HT1080 (cell line): ENCODE measurements at places on chromosomes 5 and 9. TPM values are rescaled to one million over a fixed set of nuclear protein-coding genes. Genes with fewer than 3 reads are reported as not detected.

- DNase-seq, result no peak
These were observed 222.7 kb upstream of the RASEF start for GRCh38 chr9:83285445-83286225.

GRCh38 chr9:97809666-97810344 is 43.2 kb upstream of the FOXE1 start:
- no peak for DNase-seq

- DNase-seq, result no peak
These were observed 16.1 kb upstream of the RAI14 start for GRCh38 chr5:34639852-34640626.

- DNase-seq, result peak; percentile 24
These were observed 35.4 kb upstream of the TGFBI start for GRCh38 chr5:135993335-135993879.

COL15A1 gene
- 0.13 and 0.14 TPM in 2 replicates for total RNA-seq

SHOC1 gene
- total RNA-seq, result not detected in 2 replicates

DNA sequence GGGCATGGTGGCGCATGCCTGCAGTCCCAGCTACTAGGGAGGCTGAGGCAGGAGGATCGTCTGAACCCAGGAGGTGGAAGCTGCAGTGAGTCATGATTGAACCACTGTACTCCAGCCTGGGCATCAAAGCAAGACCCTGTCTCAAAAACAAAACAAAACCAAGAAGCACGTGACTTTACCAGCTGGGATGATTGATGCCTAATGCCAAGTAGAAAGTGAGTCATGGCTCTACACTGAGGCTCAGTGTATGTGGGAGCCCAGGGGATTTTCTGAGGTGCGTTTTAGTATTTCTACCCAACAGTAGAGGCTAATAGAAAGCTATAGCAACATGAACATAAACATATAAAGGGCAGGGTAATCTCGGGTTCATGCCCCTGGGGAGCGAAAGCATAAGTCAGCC is 13.9 kb upstream of the BRD3OS start:
- DNase-seq, result peak; percentile 15

DNA sequence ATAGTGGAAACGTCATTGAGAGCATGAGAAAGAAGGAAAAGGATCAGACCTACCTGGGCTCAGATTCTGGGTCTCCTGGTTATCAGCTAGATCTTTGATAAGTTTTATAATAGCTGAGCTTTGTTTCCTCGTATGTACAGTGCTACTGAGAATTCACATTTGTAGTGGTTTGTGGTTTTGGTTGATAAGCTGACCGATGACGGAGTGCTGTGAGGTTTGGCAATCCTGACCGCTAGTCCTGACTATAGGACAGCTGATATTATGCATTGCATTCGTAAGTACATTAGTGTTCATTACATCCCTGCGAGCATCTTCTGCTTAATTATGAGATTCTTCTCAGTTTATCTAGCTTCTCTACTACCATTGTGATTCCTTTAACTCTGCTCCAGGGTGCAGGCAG is 190.7 kb upstream of the SLC27A6 start:
- DNase-seq, result peak; percentile 85

DNA sequence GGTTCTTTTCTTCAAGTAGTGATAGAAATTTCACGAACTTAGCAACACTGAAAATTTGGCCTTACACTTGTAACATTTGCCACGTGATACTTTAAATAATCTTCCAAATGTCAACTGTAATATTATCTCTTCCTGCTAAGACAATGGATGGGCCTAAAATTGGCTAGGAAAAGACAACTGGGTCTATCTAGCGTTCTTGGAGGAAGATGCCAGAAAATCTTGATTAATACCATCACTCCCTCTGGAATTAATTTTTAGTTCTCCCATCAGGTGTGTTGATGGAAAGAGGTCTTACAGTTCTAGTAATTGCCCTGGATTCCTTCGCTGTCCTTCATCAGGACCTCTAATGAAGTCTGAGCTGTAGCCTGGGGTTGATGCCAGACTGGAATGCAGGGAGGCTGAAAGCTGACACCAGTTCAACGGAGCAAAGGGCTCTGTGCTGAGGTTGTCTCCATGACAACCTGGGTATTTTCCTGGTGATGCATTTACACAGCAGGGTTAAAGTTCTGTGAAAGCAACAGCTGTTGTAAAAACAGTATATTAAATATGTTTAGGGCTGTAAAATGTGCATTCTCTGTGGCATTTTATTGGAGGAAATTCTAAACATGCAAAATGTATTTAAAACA is 92.3 kb downstream of the GAS1 start:
- peak; percentile 73 for DNase-seq

DNA sequence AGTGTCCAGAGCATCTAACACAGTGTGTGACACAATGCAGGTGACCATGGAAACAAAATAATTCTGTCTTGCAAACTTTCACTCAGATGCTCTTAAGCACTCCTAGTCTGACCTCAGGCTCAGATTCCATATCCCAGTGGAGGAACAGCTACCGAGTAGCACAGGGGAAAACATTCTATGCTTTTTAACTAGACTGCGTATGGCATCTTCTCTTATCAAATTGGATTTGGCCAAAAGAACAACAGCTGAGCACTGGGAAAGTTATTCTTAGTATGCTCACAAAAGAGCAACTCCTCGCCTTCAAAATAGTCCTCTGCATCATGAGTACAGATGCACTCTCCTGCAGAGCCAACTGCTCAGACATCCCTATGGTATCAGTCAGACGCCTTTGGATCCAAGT is 528.2 kb upstream of the DAP start:
- no peak for DNase-seq

SETX gene
- 16.1 and 17.9 TPM in 2 replicates for total RNA-seq

- no peak for DNase-seq
These were observed 6.7 kb downstream of the GCNT1 start for GRCh38 chr9:76465442-76466298.

CMYA5 gene
- total RNA-seq, result 0.06 and 0.17 TPM in 2 replicates

FBXL7 gene
- total RNA-seq, result 1.4 and 2.5 TPM in 2 replicates

CA9 gene
- total RNA-seq, result 0.33 and 0.55 TPM in 2 replicates

- no peak for DNase-seq
These were observed 151.2 kb upstream of the RUSC2 start for GRCh38 chr9:35338561-35339274.

GRCh38 chr5:145978171-145978570 is 41.8 kb downstream of the SH3RF2 start:
- DNase-seq, result no peak

GRCh38 chr9:136950656-136951276 is 1.3 kb upstream of the LCN12 start:
- peak; percentile 20 for DNase-seq

OR2S2 gene
- total RNA-seq, result 0.32 TPM in 1 of 2 replicates, not detected in the other

OLFM1 gene
- total RNA-seq, result 0.06 TPM in 1 of 2 replicates, not detected in the other

GRCh38 chr9:135889564-135890189 is 17.7 kb downstream of the CAMSAP1 start:
- DNase-seq, result no peak

- DNase-seq, result peak; percentile 39
These were observed 124.4 kb downstream of the TENT4A start for GRCh38 chr5:6837519-6838110.

PDZD2 gene
- 0.87 and 1.1 TPM in 2 replicates for total RNA-seq

DNA sequence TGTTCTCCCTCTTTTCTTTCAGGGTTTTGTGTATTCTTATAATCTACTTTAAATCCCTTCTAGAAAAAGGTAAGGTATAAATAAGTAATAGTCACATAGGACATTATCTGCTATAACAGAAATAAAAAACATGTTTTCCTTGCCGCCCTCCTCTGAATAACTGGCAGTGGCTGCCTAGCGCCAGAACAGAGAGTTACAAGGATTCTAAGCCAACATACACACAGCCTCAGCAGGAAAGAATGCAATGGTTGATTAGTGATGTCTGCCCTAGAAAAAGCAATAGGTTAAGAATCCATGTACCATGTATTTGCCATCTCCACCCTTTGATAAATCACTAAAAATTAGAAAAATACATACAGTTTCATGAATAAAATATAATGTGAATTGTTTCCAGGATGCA is 4.9 kb downstream of the MED27 start:
- DNase-seq, result no peak

- DNase-seq, result no peak
These were observed 629.7 kb upstream of the ZNF608 start for GRCh38 chr5:125376059-125376641.

GRCh38 chr9:20191228-20191840 is 402.5 kb upstream of the SLC24A2 start:
- peak; percentile 35 for DNase-seq

DNA sequence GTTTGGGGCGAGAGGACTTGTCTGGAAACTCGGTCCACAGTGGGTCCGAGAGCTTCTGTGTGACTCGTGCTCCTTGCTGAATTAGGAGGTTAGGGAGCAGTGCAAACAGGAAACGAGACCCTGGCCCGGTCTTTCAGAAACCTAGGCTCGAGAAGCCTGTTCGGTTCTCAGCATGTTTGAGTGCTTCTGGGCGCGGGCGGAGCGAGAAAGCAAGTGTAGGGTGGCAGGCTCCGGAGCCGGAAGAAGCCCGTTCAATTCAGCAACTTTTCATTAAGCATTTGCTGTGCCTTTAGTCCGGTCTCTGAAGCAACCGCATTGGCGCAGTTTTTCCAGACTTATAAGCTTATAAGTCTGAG is 547 bp downstream of the CLTA start:
- DNase-seq, result no peak

DNA sequence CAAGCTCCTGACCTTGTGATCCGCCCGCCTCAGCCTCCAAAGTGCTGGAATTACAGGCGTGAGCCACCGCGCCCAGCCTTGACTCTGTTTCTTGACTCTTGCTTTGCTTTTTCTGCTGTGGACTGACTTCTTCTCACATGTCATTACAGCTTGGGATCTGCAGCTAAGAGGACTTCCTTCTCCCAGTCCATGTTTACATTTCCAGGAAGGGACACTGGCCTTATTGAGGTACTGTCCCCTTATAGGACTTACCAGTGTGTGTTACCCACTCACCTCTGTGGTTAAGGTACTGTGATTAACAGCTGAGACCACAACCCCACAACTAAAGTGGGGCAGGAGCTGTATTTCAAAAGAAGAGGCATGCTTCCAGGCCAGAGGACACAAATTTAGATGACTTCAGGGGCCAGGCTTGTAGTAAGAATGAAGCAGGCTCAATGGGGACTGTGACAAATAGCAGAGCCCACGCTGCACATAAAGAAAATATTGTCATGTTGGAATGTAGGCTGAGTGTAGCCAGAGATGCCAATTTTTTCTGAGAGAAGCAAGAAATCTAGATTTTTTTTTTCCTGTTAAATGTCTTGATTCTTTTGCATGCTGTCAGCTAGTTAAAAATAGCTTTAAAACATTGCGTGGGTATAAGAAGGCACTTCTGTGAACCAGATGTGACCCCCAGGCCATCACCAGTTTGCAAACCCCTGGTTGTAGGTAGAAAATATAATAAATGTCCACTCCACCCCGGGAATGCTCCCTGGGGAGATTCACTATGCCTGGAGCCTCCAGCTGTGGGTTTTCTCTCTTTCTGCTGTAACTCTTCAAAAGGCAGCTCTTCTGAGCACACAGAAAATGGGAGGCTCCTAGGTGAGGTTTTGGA is 75.0 kb downstream of the PTPDC1 start:
- no peak for DNase-seq

PTCH1 gene
- total RNA-seq, result 0.77 and 2.1 TPM in 2 replicates
